Activated naive CD8-positive, alpha-beta T cell treated with anti-CD3 and anti-CD28 coated beads, Interleukin-2, amount 50 U/mL, for 24 hours (primary cell): ENCODE measurements at places on chromosomes 7 and 10.
A peak's percentile ranks its signal among the peaks of the same experiment; 100 is the strongest.

DNA sequence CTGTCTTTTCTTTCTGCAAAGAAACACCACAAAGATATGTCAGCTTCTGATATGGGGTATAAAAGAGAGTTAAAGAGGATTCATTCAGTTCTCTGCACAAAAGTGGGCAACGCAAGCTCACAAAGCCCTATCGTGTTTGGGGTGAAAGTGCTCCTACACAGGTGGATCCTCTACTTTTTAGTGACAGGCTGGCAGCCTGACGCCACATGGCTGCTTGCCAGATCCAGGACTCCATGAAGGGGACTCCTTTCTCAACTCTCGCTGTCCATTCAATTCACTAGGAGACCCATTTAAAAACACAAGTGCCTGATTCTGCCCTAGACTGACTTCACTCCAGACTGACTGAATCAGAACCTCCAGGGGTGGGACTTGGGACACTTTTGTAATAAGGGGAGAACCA, 8.0 kb downstream of the PARP12 start:
- no peak for DNase-seq

DNA sequence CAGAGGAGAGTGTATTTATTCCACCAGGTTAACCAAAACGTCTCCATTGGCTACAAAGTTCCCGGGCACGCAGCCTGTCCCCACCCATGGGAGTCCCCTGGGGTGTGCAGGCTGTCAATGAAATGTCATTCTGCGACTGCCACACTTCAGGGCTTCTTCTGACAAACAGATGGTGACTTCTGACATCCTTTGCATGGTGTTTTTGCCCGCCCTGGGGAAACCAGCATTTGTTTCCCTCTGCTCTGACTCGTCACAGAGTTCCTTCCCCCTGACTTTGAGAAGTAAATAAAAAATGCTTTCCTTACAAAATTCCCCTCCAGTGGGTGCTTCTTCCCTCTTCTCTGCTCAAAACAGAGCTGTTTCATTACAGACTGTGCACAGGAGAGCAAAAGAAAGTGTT, 38.2 kb downstream of the TNS3 start:
- no peak for DNase-seq

DNA sequence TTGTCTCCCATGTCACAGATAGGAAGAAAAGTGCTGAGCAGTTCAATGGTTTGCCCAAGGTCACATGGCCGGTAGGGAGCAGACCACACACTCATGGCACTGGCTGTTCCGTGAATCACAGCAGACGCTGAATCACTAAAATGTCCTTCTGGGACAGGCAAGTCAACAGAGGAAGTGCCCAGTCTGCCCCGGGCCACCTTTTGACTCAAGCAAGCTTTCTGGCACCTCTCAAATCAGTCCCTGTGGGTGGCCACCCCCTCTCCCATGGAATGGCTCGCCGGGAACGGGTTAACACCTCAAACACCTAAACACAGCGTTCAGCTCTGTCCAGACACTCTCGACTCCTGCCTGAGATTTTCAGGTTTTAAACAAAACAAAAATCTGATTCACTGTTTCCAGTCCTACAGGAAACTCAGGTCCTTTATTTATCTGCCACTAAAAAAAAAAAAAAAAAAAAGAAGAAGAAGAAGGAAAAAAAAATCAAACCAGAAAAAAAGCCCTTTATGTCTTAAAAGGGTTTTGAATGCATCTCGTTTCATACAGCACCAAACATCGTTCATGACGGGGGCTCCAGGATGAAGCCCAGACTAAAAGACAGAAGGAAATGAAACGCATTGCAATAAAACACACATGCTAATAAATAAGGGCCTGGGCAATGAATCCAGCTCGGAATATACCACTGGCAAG, 15.5 kb downstream of the CARD11 start:
- peak; percentile 59 for DNase-seq

DNA sequence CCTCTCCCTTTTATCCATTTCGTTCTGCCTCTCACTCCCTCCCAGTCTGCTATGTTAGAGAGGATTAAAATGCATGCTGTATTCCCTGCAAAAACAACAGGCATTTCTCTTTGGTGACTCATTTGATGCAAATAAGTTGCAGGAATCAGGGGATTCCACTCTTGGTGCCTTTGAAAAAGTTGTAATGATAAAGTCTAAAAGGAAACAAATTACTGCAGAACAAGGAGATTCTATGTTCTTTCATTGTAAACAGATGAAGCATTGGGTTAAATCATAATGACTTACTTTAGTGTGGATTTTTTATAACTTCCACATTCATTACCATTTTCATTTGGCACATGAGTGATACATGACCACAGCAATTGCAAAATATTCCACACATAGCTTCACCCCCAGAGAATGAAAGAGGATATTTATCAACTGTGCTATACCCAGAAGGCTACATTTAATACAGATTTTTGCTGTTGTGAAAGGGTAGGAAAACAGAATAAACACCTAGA, 33.4 kb upstream of the ABLIM1 start:
- DNase-seq, result no peak

DNA sequence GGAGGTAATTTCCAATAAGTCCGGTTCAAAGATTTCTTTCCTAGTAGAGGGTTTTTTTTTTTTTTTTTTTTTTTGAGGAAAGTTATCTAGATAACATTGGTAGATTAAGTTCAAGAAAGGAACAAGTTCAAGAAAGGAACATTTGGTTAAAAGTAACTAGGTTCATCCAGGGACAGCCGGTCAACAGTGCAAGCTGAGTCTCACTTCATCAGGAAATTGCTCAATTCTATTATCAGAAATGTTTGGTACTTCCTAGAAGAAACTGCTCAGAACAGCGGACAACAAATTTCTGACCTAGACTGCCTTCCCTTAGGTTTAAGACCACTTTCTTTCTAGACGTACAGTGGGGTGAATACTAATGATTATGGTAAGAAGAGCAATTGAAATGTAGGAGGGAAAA, 3.7 kb upstream of the IL2RA start:
- DNase-seq, result peak; percentile 1

DNA sequence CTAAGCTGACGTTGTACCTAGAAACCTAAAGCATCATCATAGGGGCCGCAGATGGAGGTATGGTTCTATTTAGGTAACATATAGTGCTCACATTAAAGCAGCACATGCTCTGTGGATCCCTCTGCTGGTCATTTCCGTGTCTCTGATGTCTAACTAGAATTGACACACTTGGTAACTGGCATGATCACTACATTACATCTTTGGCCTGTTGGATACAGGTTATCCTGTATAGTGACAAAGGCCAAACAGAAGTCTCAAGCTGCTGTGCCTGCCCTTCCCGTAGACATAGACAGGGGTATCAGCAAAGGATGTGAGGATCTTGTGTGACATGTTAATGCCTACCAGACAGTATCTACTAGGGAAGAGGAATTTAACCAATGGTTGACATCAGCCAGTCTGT, 51.2 kb downstream of the KIF5B start:
- peak; percentile 21 for DNase-seq

- no peak for DNase-seq
Measured at GRCh38 chr7:39808796-39809481, 141.1 kb upstream of the CDK13 start.
